Fibroblast of upper back skin (primary cell): ENCODE measurements at places on chromosomes 16 and 17.

DNA sequence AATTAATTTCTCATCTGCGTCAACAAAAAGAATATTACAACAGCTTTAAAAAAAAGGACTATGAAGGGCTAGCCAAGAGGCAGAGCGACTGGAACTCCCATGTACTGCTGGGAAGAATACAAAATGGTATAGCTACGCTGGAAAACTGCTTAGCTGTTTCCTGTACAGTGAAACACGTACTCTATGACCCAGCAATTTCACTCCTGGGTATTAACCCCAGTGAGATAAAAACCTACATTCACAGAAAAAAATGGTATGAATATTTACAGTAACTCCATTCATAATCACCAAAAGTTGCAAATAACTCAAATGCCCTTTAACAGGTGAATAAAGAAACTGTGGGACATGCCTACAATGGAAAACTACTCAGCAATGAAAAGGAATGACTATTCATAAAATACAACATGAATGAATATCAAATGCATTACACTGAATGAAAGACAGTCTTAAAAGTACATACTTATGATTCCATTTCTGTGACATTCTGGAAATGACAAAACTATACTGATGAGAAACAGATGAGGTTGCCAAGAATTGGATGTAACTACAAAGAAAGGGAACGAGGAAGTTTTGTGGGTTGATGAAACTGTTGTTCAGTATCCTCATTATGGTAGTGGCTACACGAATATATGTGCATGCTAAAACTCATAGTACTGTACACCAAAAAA is 27.6 kb downstream of the CMTM4 start:
- peak; percentile 88 for DNase-seq

- no peak for DNase-seq
Measured at GRCh38 chr16:56737539-56737938, 7.6 kb downstream of the NUP93 start.

- no peak for DNase-seq
Measured at GRCh38 chr17:38685491-38685890, 10.7 kb upstream of the EPOP start.

- no peak for DNase-seq
Measured at GRCh38 chr17:17204635-17205231, 1.4 kb downstream of the PLD6 start.

GRCh38 chr17:54902611-54903010 is 2.0 kb downstream of the TOM1L1 start:
- DNase-seq, result no peak

DNA sequence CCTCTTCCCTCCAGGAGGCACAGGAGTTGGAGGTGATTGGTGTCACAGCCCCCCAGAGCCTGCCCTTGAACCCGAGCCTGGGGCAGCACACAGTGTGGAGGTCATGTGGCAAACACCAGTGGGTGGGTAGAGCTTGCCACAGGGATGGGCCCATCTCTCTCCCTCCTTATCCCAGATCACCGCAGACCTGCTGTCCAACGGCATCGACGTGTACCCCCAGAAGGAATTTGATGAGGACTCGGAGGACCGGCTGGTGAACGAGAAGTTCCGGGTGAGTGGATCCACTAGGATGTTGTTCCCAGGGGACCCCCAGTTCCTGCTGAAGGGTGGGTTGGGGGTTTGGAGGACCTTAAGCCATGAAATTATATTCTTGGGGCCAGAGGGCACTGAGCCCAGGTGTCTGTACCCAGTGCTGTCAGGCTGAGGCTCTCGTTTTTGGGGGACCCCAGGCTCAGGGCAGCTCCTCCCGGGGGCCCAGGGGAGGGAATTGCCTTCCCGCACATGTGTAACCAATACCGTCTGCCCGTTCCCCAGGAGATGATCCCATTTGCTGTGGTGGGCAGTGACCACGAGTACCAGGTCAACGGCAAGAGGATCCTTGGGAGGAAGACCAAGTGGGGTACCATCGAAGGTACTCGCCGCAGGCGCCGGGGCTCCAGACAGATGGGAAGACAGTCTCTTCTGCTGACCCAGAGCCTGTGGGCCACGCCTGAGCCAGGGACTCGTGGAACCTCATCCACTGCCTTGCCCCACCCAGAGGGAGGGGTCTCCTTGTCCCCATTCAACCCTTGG is 351.9 kb downstream of the SEC14L1 start:
- DNase-seq, result no peak

- peak; percentile 40 for DNase-seq
Measured at GRCh38 chr17:44350733-44351226, 5.7 kb downstream of the GRN start.
